ENCODE measurements at places on chromosomes 7 and 10. TPM values are rescaled to one million over a fixed set of nuclear protein-coding genes. Genes with fewer than 3 reads are reported as not detected.

DNA sequence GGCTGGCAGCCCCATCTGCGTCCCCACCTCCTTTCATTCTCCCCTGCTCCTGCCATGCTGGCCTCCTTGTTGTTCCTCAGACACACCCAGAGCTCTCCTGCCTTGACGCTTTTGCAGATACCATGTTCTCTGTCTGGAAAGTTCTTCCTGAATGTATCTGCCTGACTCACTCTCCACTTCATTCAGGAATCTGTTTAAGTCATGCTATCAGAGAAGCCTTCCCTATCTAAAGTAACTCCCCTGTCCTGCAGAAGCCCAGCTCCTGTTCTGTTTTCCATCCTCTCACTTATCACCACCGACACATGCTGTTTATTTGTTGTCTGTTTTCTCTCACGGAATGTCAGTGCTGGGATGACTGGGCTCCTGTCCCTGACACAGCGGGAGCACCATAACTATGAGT lies 82.0 kb downstream of the AFAP1L2 start:
- H3K27ac ChIP-seq, result no peak overlapping the region
- H3K27me3 ChIP-seq, result no peaks in the 10 kb centered on the region
- H3K36me3 ChIP-seq, result no peaks in the 10 kb centered on the region
- no peak overlapping the region for H3K4me3 ChIP-seq
- no peak for DNase-seq

DNA sequence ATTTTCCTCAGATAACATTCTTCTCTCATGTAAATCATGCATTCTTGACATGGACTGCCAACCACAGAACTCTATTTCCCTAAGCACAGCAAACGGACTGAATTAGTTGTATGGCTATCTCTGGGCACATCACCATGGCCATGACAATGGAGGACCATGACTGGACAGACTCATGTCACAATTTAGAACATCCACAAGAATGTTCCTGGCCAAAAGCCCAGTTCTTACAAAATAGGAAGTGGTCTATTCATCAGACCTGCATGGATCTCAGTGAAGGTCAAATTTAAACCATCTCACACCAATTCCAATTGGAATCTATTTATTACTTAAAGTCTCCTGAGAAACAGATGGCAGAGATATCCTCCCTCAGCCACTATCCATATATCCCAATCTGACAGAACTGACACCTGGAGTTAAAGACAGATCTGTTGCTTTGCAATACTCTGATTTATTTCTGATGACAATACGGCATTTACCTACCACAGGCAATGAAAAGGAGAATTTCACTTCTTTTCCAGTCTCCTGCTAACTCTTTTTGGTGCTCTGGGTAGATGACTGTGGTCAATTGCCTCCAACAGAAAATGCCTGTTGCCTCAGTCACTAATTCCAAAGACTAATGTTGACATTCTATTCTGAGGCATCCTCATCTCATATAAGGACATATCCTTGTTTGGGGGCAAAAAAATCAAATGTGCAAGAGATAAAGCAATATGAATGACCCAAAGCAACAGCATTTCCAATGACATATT lies 254.8 kb downstream of the HTR7 start:
- H3K36me3 ChIP-seq, result no peaks in the 10 kb centered on the region
- no peak overlapping the region for H3K4me3 ChIP-seq
- H3K4me1 ChIP-seq, result no peaks in the 10 kb centered on the region
- no peak for DNase-seq
- H3K27me3 ChIP-seq, result no peaks in the 10 kb centered on the region

DNA sequence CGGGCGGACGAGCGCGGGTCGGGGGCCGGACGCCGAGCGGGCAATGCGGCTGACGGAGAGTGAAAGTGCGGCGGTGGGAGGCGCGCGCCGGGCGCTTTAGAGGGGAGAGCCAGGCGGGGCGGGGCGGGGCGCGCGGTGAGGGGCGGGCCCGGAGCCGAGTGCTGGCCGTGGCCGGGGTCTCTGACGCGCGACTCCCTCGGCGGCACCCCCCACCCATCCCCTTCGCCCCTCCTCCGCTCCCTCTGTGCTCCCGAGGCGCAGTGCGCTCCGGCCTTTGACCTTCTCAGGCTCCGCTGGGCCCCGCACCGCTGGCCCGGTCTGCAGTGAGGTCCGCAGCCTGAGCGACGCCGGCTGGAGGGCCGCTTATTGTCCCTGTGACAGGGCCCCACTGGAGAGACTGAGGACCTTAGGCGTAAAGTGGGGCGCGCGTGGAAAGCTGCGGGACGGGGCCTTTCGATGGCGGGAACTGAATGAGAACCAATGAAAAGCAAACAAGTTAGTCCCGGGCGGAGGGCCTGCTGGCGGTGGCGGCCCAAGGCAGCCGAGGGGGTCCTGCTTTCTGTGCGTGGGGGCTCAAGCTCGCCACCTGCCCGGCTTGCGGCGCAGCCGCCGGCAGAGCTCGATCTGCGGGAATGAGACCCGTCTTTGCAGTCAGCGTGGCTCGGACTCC lies at the start of gene CXCL12:
TSS of gene CXCL12 (minus strand) at position 72 of the 670 bp plus-strand sequence. CDS start 92 bp downstream, outside the sequence.
- H3K4me3 ChIP-seq, result no peak within 1 kb of the TSS
- H3K4me1 ChIP-seq, result peaks cover 2% of the 10 kb centered on the region
- H3K27me3 ChIP-seq, result peaks cover 35% of the 10 kb centered on the region
- no peak within 1 kb of the TSS for H3K27ac ChIP-seq

GRCh38 chr7:475951-476441 lies 43.6 kb downstream of the PDGFA start:
- no peak overlapping the region for H3K4me3 ChIP-seq
- no peaks in the 10 kb centered on the region for H3K36me3 ChIP-seq
- H3K4me1 ChIP-seq, result no peaks in the 10 kb centered on the region
- peaks cover 3% of the 10 kb centered on the region for H3K27me3 ChIP-seq
- H3K27ac ChIP-seq, result no peak overlapping the region

ITIH5 gene
- not detected for total RNA-seq
